ENCODE measurements at places on chromosomes 12 and 14. TPM values are rescaled to one million over a fixed set of nuclear protein-coding genes. Genes with fewer than 3 reads are reported as not detected.

GYS2 gene
- total RNA-seq, result not detected

CRIP2 gene
- total RNA-seq, result 8.3 TPM

ZCRB1 gene
- 61.1 TPM for total RNA-seq

MYO1H gene
- not detected for total RNA-seq

IAPP gene
- not detected for total RNA-seq

SMAGP gene
- 43.5 TPM for total RNA-seq

SLC38A4 gene
- not detected for total RNA-seq

TMEM260 gene
- 50.8 TPM for total RNA-seq

MIP gene
- total RNA-seq, result not detected

PTPRQ gene
- total RNA-seq, result 0.25 TPM

VEZT gene
- 214 TPM for total RNA-seq

GALNT8 gene
- total RNA-seq, result 11.2 TPM

AKAP6 gene
- 4.3 TPM for total RNA-seq

Measured in endodermal cell (in vitro differentiated cells).